Bladder microvascular endothelial cell (primary cell): ENCODE measurements at places on chromosomes 12 and 14. TPM values are rescaled to one million over a fixed set of nuclear protein-coding genes. Genes with fewer than 3 reads are reported as not detected.

Gene RASSF3
- total RNA-seq: 25.4 and 26.3 TPM in 2 replicates

Gene OTOGL
- total RNA-seq: 0.16 and 0.38 TPM in 2 replicates

Gene HOXC11
- total RNA-seq: not detected in 2 replicates

Gene IL22
- total RNA-seq: not detected in 2 replicates

Gene BCL11B
- under 0.01 TPM in 2 replicates for total RNA-seq

Gene COQ10A
- 4.5 and 7.7 TPM in 2 replicates for total RNA-seq

Gene COX8C
- total RNA-seq: not detected in 2 replicates

Gene RD3L
- total RNA-seq: not detected in 2 replicates

Gene ERG28
- total RNA-seq: 4.0 and 4.5 TPM in 2 replicates

Gene GLI1
- not detected in 2 replicates for total RNA-seq

Gene MEG3
- total RNA-seq: 3.1 and 10.6 TPM in 2 replicates

Gene IL26
- not detected in 2 replicates for total RNA-seq

Gene PTPRO
- total RNA-seq: under 0.01 and 0.06 TPM in 2 replicates

Gene RPGRIP1
- total RNA-seq: under 0.01 and 0.19 TPM in 2 replicates

Gene CKAP4
- 50.2 and 92.3 TPM in 2 replicates for total RNA-seq

Gene KLRC2
- not detected in 2 replicates for total RNA-seq

Gene PMCH
- not detected in 2 replicates for total RNA-seq

Gene SLC6A15
- total RNA-seq: 1.1 and 45.9 TPM in 2 replicates

Gene ASB8
- total RNA-seq: 12.0 and 16.4 TPM in 2 replicates

Gene LHX5
- not detected in 2 replicates for total RNA-seq

Gene ZNF891
- total RNA-seq: 0.32 and 1.3 TPM in 2 replicates

Gene LTBR
- 30.6 and 46.2 TPM in 2 replicates for total RNA-seq

Gene EID3
- 5.0 and 17.6 TPM in 2 replicates for total RNA-seq

Gene SNRNP35
- total RNA-seq: 14.2 and 15.4 TPM in 2 replicates

Gene ADAM21
- total RNA-seq: 0.32 and 0.44 TPM in 2 replicates

Gene KRT74
- not detected in 2 replicates for total RNA-seq

Gene PDZRN4
- total RNA-seq: not detected in 2 replicates

Gene SLC6A13
- 0.13 TPM in 1 of 2 replicates, not detected in the other for total RNA-seq

Gene FZD10
- total RNA-seq: under 0.01 and 0.13 TPM in 2 replicates

Gene ADAM20
- total RNA-seq: 0.16 and 2.4 TPM in 2 replicates

Gene CRIP1
- total RNA-seq: 0.25 and 4.5 TPM in 2 replicates

Gene WNK1
- total RNA-seq: 66.5 and 198 TPM in 2 replicates

Gene BEGAIN
- 0.44 TPM in 1 of 2 replicates, not detected in the other for total RNA-seq

Gene KRT75
- total RNA-seq: not detected in 2 replicates

Gene KLHL33
- total RNA-seq: under 0.01 TPM in 2 replicates

Gene CLEC1B
- total RNA-seq: not detected in 2 replicates

Gene VWF
- 1,726 and 3,902 TPM in 2 replicates for total RNA-seq

Gene BDKRB2
- total RNA-seq: 1.6 and 2.5 TPM in 2 replicates

Gene FAM186B
- under 0.01 and 0.06 TPM in 2 replicates for total RNA-seq

Gene NUAK1
- 76.9 and 120 TPM in 2 replicates for total RNA-seq

Gene TMEM52B
- total RNA-seq: not detected in 2 replicates

Gene METTL1
- 2.4 and 5.6 TPM in 2 replicates for total RNA-seq

Gene CLEC4C
- not detected in 2 replicates for total RNA-seq

Gene LRRIQ1
- total RNA-seq: under 0.01 and 0.57 TPM in 2 replicates

Gene NTF3
- total RNA-seq: 0.16 and 1.4 TPM in 2 replicates

Gene TCL1B
- not detected in 2 replicates for total RNA-seq
